Stimulated activated CD4-positive, alpha-beta T cell treated with anti-CD3 and anti-CD28 coated beads, Interleukin-12 subunit alpha, Interleukin-12 subunit beta, amount 100 ng/mL, for 24 hours (primary cell): ENCODE measurements at places on chromosomes 13 and 19.

GRCh38 chr13:100789025-100789424 is 114.4 kb upstream of the TMTC4 start:
- no peak for DNase-seq

GRCh38 chr13:31014456-31014855 is 82.0 kb downstream of the TEX26 start:
- no peak for DNase-seq

DNA sequence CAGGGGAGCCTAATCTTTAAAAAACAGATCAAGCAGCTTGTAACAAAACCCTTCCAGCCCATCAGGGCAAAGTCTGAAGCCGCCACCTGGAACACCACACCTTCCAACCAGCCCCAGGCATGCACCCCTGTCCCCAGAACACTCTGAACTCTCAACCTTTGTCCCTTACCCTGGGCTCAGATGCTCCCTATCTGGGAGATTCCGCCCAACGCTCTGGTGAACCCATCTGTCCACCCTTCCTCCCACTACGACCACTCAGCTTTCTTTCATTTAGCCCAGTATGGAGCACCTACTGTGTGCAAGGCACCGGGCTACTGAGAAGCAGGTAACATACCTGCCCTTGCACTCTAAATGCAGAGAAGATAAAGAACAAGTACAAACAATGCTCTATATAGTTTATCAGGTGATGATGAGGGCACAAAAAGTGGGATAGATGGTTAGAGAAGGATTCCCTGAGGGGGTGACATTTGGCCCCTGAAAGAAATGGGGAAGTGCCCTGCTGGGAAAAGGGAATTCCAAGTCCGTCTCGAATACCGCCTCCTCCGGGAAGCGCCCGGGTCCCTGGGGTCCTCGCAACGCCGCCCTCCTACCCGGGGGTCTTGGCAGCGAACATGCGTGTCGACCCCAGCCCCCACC is 629 bp downstream of the PEPD start:
- no peak for DNase-seq

- no peak for DNase-seq
These were observed 1.9 kb downstream of the ISOC2 start for GRCh38 chr19:55459551-55459949.

- DNase-seq: no peak
These were observed 13.9 kb upstream of the PAK4 start for GRCh38 chr19:39111593-39112199.

- DNase-seq: peak; percentile 29
These were observed 1395.8 kb downstream of the EFNB2 start for GRCh38 chr13:105139380-105140285.

- DNase-seq: no peak
These were observed 5.1 kb downstream of the OR10H1 start for GRCh38 chr19:15810335-15810734.

- DNase-seq: no peak
These were observed at the start of gene PRKCG for GRCh38 chr19:53881482-53882390. Gene PRKCG (plus strand): TSS chr19:53882197. CDS start chr19:53882495, 298 bp downstream.

GRCh38 chr13:39781381-39781780 is 125.9 kb downstream of the COG6 start:
- DNase-seq: no peak

DNA sequence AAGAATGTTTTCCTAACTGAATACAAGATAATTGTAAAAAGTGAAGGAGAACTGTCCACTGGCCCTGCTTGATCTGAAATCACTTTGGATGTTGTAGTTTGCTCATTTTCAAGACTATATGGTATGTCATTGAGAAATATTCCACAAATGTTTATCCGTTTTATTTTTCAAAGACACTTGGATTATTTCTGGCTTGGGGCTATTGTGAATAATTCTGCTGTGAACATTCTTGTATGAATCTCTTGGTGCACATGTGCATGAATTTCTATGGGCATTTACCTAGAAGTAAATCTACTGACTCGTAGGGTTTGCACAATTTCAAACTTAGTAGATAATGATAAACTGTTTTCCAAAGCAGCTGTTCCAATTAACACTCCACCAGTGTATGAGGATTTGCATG is 8.6 kb downstream of the RXFP2 start:
- DNase-seq: no peak

- DNase-seq: no peak
These were observed 36.7 kb downstream of the INTS6 start for GRCh38 chr13:51416107-51416506.

DNA sequence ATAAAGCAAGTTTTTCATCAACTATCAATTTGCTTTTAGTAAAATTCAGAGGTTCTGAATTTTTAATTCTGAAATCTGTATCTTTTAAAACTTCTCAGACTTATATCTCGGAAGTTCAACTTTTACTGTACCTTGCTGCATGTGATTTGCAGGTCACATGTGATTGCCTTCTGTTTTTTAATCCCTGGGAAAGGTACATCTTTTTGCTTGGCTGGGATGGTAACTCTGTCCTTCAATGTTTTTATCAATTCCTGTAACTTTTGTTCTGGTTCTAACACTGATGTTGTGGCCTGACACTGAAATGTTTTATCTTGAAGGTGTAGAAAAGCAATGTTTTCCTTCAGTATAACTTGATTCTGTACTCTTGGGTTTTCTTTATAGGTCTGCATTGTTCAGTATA is 16.2 kb upstream of the NAA16 start:
- no peak for DNase-seq

DNA sequence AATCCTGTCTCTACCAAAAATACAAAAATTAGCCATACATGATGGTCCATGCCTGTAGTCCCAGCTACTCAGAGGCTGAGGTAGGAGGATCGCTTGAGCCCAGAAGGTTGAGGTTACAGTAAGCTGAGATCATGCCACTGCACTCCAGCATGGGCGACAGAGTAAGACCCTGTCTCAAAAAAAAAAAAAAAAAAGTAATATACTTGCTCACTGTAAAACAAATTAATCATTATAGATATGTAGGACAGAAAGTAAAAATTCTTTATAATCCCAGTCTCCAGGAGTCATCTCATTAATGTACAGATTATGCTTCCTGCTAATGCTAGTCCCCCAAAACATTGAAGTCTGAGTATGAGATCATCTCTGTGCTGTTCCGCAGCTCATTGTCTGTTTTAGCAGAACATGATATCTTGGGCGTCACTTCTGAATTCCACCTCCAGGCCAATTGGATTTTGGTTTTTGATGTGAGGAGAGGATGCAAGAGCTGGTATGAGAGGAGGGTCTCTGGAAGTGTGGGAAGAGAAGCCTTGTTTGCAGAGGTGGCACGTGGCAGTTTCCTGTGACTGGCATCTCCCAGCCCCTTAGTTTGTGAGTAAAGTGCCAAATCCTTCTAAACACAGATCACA is 75.4 kb upstream of the NPAS1 start:
- no peak for DNase-seq

GRCh38 chr13:86082121-86082520 is 282.9 kb upstream of the SLITRK6 start:
- DNase-seq: no peak

- DNase-seq: no peak
These were observed 18.3 kb upstream of the ISYNA1 start for GRCh38 chr19:18456279-18456678.

- no peak for DNase-seq
These were observed 59.5 kb downstream of the ARHGEF18 start for GRCh38 chr19:7408251-7408650.

- DNase-seq: no peak
These were observed 1101.4 kb downstream of the PCDH9 start for GRCh38 chr13:66128692-66129269.
